Stimulated activated CD8-positive, alpha-beta memory T cell treated with anti-CD3 and anti-CD28 coated beads, Interleukin-2, amount 100 ng/mL, for 1 hour (primary cell): ENCODE measurements at places on chromosomes 6 and 20.

DNA sequence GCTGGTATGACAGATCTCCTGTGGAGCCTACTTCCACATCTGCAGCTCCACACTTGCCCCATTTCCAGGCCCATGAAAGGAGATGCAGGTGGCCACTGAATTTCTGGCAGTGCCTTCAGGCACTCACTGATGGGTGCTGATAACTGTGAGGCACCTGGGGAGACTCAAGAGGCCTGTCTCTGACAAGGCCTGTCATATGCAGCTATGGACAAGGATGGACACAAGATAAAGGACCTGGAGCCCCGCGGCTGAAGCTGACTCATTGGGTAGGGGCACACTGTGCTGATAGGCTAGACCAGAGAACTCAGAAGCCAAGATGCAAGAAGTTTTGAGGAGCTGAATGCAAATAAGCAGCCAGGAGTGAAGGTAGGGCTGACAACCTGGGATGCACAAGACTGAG lies 81.0 kb upstream of the LRFN2 start:
- no peak for DNase-seq

DNA sequence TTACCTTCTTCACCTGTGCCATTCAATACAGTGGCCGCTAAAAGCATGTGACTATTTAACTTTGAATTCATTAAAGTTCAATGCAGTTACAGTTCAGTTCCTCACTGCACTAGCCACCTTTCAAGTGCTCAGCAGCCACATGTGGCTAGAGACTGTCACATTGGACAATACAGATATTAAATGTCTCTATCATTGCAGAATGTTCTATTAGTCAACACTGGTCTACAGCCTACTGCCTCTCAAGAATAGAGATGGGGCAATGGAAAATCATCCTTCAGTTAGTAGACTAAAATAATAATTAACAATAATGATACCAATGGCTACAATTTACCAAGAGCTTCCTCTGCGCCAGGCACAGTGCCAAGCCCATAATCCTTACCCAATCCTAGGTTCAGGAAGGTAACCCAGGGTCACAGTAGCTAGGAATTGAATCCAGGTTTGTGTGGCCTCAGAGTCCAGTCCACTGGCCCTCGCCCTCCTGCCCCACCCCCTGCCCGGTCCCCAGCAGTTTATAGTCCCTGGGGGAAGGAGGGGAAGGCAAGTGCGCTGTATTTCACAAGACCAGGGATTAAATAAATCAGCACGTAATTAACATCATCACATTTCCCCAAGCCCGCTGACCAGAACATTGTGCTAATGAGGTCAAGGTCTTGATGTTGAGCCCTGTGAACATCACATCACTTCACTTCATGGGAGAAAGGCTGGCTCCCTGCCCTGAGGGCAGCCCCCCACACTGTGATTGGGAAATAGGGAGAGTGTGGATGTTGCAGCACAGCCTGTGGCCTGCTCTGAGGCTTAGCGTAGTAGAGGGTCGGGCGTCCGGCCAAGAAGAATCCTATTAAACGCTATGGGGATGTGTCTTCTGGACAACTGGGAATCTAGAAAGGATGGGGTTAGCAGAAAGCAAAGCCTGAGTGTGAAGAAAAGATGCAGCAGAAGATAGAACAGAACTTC lies 147.2 kb downstream of the VEGFA start:
- DNase-seq: no peak

- DNase-seq: no peak
Observed at GRCh38 chr6:116444092-116444491, 17.1 kb upstream of the CALHM6 start.

- DNase-seq: no peak
Observed at GRCh38 chr20:4272225-4272624, 256.9 kb upstream of the RNF24 start.

GRCh38 chr20:48142516-48142773 lies 357.2 kb upstream of the SULF2 start:
- DNase-seq: no peak
